Tibial nerve (tissue), 4 donors: ENCODE measurements at places on chromosomes 12 and 14. TPM values are rescaled to one million over a fixed set of nuclear protein-coding genes. Genes with fewer than 3 reads are reported as not detected.

Gene SLC17A8
- total RNA-seq: not detected

Gene IGF1
- 50.0 TPM for total RNA-seq

- peak; percentile 40 for DNase-seq
These were observed 211.7 kb upstream of the FKBP4 start for GRCh38 chr12:2583091-2583497.

DNA sequence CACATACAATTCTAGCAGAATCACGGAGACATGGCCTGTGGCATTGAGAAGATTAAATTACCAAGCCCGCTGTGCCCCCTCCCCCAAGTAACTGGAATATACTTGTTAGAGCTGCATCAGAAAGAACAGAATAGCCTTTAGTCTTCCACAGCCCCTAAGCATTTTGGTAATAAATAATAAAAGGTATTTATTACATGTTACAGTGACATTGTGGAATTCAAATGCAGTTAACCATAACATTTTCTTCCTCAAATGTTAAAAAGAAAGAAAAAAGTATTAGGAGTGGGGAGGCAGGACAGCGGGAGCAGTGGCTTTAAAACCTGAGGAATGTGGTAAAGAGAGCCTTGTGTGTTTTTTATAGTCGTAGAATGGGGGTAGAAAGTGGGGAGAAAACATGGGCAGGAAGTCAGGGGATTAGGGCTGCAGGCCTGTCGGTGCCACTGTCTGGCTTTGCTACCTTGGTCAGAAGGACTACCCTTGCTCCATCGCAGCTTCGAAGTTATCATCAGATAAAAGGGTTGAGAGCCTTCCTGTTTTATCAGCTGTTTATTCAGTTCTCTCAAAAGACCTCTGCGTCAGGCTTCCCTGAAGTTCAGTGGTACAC is 255.9 kb downstream of the MSRB3 start:
- DNase-seq: no peak

Gene SERPINA12
- total RNA-seq: not detected

GRCh38 chr12:68065163-68065562 is 75.9 kb downstream of the IFNG-AS1 start:
- no peak for DNase-seq
